ENCODE measurements at places on chromosomes 3 and 15.

DNA sequence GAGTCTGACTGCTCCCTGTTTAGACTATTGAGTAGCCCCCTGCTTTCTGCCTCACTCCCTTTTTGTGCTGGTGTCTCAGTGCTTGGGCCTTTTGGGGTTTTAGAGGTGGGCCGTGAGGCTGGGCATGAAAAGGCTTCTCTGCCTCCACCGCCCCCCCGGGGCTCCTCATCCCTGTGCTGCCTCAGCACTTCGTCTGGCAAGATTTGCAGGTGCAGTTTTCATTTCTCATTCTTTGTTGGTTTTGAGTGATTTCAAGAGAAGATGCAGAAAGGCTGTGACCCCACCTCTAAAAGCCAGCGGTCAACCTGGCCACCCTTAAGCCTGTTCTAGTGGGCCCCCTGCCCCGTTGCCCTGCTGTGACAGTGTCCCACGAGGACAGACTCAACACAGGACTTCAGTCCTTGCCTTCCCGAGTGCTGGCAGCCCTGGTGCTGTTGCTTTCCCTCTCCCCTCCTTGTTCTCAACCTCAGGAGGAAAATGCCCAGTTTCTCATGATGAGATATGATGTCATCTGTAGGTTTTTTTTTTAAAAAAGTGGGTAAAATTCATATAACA lies 38.0 kb downstream of the APBA2 start:
- DNase-seq: no peak

GRCh38 chr3:139225548-139225947 lies 118.3 kb upstream of the MRPS22 start:
- no peak for DNase-seq

DNA sequence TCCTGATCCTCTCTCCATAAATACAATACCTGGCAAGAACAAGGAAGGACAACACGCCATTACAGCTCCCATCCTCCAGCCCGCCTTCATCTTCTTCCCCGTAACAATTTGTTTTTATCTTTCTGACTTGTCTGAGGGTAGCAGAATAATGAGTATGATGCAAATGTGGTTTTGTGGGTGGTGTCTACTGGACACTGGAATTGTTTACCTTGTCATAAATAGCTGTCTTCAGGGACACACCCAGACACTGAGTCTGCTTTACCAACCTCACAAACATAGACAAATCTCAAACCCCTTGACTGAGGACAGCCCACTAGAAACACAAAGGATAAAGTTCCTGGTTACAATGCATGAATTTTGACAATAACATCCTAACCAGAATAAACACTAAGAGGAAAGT lies 13.4 kb downstream of the WDR72 start:
- no peak for DNase-seq

GRCh38 chr3:185024966-185025365 lies 127.9 kb downstream of the C3orf70 start:
- no peak for DNase-seq

GRCh38 chr3:53616321-53616720 lies 121.9 kb downstream of the CACNA1D start:
- DNase-seq: no peak

DNA sequence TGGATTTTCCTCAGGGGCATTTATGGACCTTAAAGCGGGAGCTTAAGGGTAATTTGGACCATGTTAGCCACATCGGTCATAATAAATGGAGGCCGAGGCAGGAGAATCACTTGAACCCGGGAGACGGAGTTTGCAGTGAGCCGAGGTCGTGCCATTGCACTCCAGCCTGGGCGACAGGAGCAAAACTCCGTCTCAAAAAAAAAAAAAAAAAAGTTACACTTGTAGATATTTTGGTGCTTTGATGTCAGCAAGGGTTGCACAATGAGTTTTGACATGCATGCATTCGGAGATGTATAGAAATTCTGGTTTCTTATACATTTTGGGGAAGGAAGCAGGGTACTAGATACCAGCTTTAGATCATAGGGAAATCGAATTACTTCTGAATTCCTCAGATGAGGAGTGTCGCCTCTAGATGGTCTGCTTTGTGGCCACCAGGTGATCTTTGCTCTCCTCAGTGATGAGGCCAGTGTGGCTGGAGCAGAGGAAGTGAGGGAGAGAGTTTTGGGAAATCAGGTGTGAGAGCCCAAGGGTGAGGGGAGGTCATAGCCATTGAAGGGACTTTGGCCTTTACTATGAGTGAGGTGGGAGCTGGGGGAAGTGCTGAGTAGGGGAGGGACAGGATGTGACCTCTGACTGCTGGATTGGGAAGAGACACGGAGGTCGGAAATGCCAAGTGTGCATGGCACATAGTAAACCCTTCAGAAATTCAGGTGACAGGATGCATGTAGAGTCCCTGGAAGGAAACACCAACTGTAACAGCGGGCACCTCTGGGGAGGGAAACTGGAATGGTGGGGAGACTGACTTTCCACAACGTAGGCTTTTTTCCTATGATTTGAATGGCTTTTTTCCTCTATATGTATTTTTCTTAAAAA lies 8.4 kb upstream of the RBSN start:
- DNase-seq: no peak

- DNase-seq: no peak
Measured at GRCh38 chr15:87967951-87968350, 288.6 kb downstream of the NTRK3 start.

- DNase-seq: no peak
Measured at GRCh38 chr3:139524841-139525636, 14.5 kb downstream of the RBP1 start.

- no peak for DNase-seq
Measured at GRCh38 chr3:74906181-74906580, 291.7 kb upstream of the CNTN3 start.

DNA sequence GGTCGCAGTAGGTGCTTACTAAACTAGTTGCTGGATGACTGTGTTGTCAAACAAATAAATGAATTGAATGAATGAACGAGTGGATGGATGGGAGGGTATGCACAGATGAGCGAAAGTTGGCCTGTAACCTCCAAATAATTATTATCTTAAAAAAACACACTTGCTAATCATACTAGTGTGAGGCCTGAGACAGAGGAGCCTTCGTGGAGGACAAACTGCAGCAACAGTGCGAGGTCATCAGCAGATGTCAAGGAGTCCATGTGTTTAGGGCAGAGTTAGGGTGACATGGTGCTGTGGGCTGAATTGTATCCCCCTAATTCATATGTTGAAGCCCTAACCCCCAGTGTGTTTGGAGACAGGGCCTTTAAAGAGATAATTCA lies 24.4 kb downstream of the CORO2B start:
- DNase-seq: no peak

GRCh38 chr3:168472783-168473182 lies 377.1 kb upstream of the GOLIM4 start:
- no peak for DNase-seq

- no peak for DNase-seq
Measured at GRCh38 chr15:67054676-67055075, 10.7 kb upstream of the SMAD3 start.

GRCh38 chr3:24495326-24495994 lies 810 bp upstream of the THRB start:
- no peak for DNase-seq

GRCh38 chr3:154241496-154241895 lies 82.8 kb downstream of the DHX36 start:
- DNase-seq: no peak

DNA sequence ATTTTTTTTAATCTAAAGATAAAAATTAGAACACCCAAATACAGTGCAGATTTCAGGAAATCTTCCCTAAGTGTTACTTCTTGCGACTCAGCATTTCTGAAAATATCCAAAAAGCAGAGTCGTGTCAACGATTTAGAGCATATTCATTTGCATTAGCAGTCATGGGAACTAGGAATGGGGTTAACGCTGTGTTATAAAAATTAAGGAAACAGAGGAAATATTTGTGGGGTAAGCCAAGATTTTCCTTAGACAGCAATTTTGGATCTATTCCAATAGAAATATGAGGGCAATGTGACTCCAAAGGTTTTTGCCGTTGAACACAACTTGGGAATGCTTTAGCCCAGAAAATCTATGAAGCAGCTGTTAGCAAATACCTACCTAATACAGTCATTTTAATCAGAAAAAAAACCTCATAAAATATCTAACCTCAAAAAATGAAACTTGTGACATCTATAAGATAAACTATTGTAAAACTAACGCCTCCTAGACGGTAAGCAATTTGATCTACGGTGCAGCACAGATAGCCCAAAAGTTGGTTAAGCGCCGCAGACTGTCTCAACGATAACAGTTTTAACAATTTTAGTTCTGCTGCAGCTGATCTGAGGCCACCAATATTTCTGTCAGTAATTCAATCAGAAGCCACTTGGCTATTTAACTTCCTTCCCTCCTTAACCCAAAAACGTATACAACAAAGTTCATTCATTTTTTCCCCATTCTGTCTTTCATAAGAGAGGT lies 5.8 kb upstream of the ATP11B start:
- DNase-seq: no peak
